H9 (cell line): ENCODE measurements at places on chromosomes 6 and 20. TPM values are rescaled to one million over a fixed set of nuclear protein-coding genes. Genes with fewer than 3 reads are reported as not detected.
A peak's percentile ranks its signal among the peaks of the same experiment; 100 is the strongest.

Gene LGSN
- total RNA-seq = 0.13 and 0.22 TPM in 2 replicates

Gene SLC22A1
- 0.39 and 0.50 TPM in 2 replicates for total RNA-seq

Gene ECT2L
- not detected in 2 replicates for total RNA-seq

Gene BPIFA1
- not detected in 2 replicates for total RNA-seq

Gene PDSS2
- total RNA-seq = 12.1 and 12.2 TPM in 2 replicates

Gene CAGE1
- total RNA-seq = 0.28 TPM in 1 of 2 replicates, not detected in the other

Gene CASS4
- not detected in 2 replicates for total RNA-seq

Gene FOXF2
- total RNA-seq = not detected in 2 replicates

Gene NHSL1
- total RNA-seq = 28.7 and 30.8 TPM in 2 replicates

Gene ZBP1
- total RNA-seq = not detected in 2 replicates

GRCh38 chr6:127031511-127031910, 87.0 kb upstream of the RSPO3 start:
- H3K4me1 ChIP-seq = no peaks in the 10 kb centered on the region
- H3K4me3 ChIP-seq = no peak overlapping the region
- H3K36me3 ChIP-seq = no peaks in the 10 kb centered on the region

DNA sequence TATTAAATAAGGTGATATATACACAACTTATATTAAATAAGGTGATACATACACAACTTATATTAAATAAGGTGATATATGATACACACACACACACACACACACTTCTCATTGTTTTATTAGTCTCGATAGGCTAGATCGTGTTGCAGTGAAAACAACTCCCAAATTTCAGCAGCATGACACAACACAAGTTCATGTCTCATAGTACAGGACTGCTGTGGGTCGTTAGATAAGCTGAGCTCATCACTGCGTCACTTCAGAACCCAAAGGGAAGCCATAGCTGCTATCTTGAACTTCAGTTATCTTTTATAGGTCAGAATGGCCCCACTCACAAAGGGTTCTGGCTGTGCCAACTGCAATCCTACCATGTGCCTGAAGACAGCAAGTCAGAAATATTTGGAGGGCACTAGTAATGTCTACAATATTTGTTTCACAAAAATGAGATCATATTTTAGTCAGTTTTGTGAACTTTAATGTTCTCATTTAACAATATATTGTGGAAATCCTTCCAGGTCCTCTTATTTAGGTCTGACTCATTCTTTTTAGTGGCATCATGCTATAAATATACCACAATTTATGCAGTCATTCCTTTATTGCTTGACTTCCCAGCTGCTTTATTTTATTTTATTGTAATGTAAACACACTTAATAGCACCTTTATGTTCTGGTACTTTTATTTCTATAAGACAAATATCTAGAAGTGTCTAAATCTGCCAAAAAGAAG, 290.2 kb downstream of the PHACTR1 start:
- no peak overlapping the region for H3K4me3 ChIP-seq
- H3K27ac ChIP-seq = no peak overlapping the region
- H3K27me3 ChIP-seq = peaks cover under 1% of the 10 kb centered on the region; the same call in 1 of the 2 replicates
- DNase-seq = no peak
- H3K36me3 ChIP-seq = no peaks in the 10 kb centered on the region

DNA sequence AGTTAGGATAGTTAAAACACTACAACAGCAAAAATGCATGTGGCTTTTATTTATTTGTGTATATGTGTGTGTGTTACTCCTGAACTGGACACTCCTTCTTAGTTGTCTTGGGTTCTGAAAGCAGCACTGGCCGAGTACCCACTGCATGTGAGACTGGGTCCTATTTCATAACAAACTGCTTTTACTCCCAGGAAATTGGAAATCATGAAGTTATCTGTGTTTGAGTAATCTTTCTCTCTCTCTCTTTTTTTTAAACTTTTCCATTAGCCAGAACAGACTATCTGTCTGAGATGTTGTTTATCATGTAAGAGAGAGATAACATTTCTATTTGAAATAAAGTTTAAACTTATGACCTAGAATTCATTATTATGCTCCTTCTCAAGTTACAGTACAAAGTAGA, 110.4 kb downstream of the LIN28B start:
- no peaks in the 10 kb centered on the region; the same call in 2 of the 3 replicates for H3K36me3 ChIP-seq
- H3K27ac ChIP-seq = no peak overlapping the region
- H3K4me3 ChIP-seq = no peak overlapping the region
- H3K27me3 ChIP-seq = no peaks in the 10 kb centered on the region
- DNase-seq = no peak

GRCh38 chr6:14025160-14025559, 92.4 kb upstream of the CD83 start:
- H3K27ac ChIP-seq = no peak overlapping the region
- no peak overlapping the region for H3K4me3 ChIP-seq
- no peak for DNase-seq
- peaks cover 4% of the 10 kb centered on the region; the same call in 1 of the 2 replicates for H3K36me3 ChIP-seq

- DNase-seq = peak; percentile 13
- no peaks in the 10 kb centered on the region for H3K4me1 ChIP-seq
- no peaks in the 10 kb centered on the region for H3K36me3 ChIP-seq
- no peak overlapping the region for H3K4me3 ChIP-seq
Measured at GRCh38 chr20:58136149-58136484, 92.3 kb downstream of the ANKRD60 start.

DNA sequence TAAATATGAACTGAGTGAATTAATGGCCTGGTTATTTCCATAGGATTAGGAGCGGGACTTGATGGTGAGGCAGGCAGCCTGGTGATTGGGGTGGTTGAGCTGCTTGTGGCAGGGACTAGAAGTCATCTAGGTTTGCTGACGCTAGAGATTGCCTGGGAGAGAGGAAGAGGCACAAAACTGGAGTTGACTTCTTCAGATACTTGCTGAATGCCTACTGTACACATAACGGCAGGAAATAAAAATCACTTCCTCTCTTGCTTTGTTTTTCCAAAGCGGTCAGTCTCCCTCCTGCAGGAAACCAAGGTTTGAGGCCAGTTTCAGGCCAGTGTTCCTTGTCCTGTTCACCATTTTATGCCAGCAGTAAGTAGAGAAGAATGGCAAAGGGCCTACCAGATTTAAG, 36.7 kb upstream of the MYLIP start:
- no peak for DNase-seq
- no peaks in the 10 kb centered on the region for H3K36me3 ChIP-seq
- no peak overlapping the region for H3K4me3 ChIP-seq
- no peaks in the 10 kb centered on the region for H3K27me3 ChIP-seq

- H3K27me3 ChIP-seq = no peaks in the 10 kb centered on the region
- no peak overlapping the region for H3K4me3 ChIP-seq
- no peak for DNase-seq
- no peaks in the 10 kb centered on the region for H3K4me1 ChIP-seq
- H3K27ac ChIP-seq = no peak overlapping the region
- no peaks in the 10 kb centered on the region for H3K36me3 ChIP-seq
Measured at GRCh38 chr6:136736281-136736960, 55.9 kb downstream of the MAP3K5 start.

- no peak overlapping the region for H3K4me3 ChIP-seq
- DNase-seq = no peak
- no peaks in the 10 kb centered on the region for H3K27me3 ChIP-seq
- H3K36me3 ChIP-seq = no peaks in the 10 kb centered on the region
Measured at GRCh38 chr20:11246251-11246775, 572.5 kb upstream of the JAG1 start.

DNA sequence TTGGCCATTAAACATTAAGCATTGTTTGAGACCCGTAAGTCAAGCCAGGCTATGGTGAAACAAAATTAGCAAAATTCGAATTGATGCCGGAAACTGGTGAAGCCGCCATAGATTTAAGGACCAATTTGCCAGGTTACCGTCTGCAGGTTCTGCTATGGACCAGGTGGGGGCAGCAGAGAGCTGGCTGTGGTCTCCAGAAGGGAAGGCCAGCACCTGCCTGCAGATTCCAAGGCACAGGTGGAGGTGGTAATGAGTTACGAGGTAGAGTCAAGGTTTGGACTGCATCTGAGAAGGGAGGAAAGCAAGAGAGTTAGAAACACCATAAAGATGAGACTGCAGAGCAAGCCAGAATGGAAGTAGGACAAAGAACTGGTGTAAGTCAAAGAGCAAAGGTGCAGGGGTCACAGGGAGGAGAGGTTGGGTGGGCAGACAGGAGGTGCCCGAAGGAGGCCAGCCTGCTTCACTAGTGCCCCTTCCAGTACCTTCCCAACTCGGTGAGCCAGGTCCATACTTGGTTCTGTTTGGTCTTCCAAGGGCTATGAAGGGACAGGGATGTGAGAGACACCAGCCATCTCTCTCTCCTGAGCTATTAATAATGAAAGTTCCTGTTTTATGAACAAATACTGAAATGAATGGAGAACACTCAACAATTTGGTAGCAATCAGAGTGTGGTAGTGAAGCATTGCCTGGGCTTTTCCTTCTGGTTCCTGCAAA, 131.6 kb upstream of the ESR1 start:
- no peaks in the 10 kb centered on the region for H3K27me3 ChIP-seq
- no peaks in the 10 kb centered on the region for H3K4me1 ChIP-seq
- H3K36me3 ChIP-seq = peaks cover 2% of the 10 kb centered on the region; the same call in 2 of the 3 replicates
- H3K4me3 ChIP-seq = no peak overlapping the region; the same call in 2 of the 3 replicates

- H3K27me3 ChIP-seq = no peaks in the 10 kb centered on the region
- H3K4me1 ChIP-seq = no peaks in the 10 kb centered on the region
- H3K36me3 ChIP-seq = no peaks in the 10 kb centered on the region
- H3K27ac ChIP-seq = no peak overlapping the region
- no peak overlapping the region for H3K4me3 ChIP-seq
Measured at GRCh38 chr6:156507656-156508055, 269.5 kb upstream of the ARID1B start.

DNA sequence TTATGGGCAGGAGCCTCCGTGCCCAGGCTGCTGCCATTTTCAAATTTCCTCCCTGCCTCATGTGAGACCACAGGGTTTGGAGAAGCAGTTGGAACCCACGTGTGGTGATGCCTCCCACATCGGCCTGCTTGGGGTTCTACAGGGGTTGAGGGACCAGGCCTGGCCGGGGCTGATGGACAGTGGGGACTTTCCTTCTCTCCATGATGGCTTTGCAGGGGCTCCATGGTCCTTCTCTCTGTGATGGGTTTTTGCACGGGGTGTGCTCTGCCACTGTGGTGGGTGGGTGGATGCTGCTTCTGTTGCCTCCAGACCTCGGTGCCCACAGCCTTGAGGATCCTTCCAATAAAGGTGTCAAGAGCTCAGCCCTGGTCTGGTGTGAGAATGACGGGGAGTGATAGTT, 54.4 kb downstream of the ADNP start:
- peaks cover 13% of the 10 kb centered on the region for H3K36me3 ChIP-seq
- no peak overlapping the region for H3K4me3 ChIP-seq
- H3K27me3 ChIP-seq = no peaks in the 10 kb centered on the region
- H3K4me1 ChIP-seq = no peaks in the 10 kb centered on the region
- H3K27ac ChIP-seq = no peak overlapping the region
- no peak for DNase-seq

DNA sequence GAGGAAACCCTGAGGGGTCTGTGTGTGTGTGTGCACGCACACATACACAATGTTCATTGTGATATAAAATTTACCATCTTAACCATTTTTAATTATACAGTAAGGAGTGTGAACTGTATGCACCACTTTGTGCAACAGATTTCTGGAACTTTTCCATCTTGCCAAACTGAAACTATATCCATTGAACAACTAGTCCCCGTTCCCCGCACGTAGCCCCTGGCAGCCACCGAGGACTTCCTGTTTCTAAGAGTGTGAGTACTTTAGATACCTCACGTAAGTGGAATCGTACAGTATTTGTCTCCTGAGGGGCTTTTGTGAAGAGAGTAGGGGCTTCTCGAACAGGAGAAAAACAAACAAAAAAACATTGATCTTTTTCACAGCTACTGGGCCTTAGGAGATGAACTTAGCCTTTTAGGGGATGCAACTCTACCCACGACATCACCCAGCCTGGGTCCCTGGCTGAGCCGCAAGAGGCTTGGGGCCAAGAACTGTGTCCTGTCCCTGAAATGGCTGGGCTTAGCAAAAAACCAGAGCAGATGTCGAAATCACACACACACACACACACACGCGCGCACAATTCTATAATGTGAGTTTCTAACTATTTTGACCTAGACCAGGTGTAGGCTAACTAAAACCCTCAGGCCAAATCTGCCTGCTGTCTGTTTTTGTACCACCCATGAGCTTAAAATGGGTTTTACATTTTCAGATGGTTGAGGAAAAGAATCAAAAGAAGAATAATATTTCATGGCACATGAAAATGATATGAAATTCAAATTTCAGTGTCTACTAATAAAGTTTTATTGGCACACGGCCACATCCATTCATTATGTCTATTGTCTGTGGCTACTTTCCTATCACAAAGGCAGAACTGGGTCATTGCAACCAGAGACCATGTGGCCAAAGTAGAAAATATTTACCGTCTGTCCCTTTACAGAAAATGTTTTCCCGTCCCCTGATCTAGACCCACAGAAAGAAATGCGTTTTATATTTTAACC, 144.2 kb downstream of the EYA2 start:
- H3K4me1 ChIP-seq = no peaks in the 10 kb centered on the region
- H3K27me3 ChIP-seq = no peaks in the 10 kb centered on the region
- H3K4me3 ChIP-seq = no peak overlapping the region
- H3K36me3 ChIP-seq = no peaks in the 10 kb centered on the region
- no peak overlapping the region for H3K27ac ChIP-seq
